ENCODE measurements at places on chromosomes 7 and 10. TPM values are rescaled to one million over a fixed set of nuclear protein-coding genes. Genes with fewer than 3 reads are reported as not detected.

DNA sequence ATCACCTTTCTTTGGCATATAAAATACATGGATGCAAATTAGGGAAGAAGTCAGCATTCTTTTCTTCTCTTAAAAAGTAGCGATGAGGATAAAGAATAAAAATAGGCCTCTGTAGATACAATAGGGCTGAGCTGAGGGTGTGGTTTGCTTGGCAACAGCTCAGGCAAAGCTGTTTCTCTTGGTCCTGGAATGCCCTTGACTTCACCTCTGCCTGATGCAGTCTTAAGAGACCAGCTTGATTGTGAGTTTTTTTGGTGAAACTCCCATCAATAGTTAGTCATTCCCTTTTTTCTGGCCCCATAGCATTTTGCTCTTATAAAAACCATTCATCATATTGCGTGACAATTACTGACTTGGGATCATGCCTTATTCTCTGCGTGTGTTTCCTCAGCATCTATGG is 42.1 kb upstream of the MKLN1 start:
- DNase-seq, result peak; percentile 73

GRCh38 chr7:98348726-98349474 is 52.0 kb downstream of the BAIAP2L1 start:
- DNase-seq, result no peak

DNA sequence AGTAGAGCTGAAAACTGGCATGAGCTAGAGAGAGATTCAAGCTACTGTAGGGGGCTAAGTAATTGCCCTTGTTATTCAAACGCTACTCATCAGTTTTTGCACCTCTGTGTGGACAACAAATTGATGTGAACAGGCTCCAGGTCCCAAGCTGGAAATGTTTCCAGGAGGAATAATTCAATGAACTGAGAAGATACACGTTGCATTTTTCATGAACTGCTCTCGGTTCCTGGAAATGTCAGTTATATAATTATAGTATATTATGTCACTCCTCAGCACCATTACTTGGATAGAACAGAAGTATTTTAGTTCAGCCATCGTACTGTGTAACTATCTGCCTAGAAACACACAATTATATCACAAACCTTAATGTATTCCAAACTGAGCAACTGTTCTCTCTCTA is 65.9 kb upstream of the A1CF start:
- DNase-seq, result no peak

- DNase-seq, result no peak
Observed at GRCh38 chr10:118497227-118497626, 98.2 kb downstream of the PRLHR start.

Gene SEMA3D
- total RNA-seq, result 10.1 TPM

Gene GRM3
- total RNA-seq, result not detected

Gene ST7
- total RNA-seq, result 28.2 TPM

All from GM23248 (cell line).